ENCODE measurements at places on chromosomes 13 and 19. TPM values are rescaled to one million over a fixed set of nuclear protein-coding genes. Genes with fewer than 3 reads are reported as not detected.

Gene CNOT3
- 67.5 TPM for total RNA-seq

Gene B9D2
- 8.2 TPM for total RNA-seq

Gene STOML3
- not detected for total RNA-seq

Gene SIGLEC10
- 2.1 TPM for total RNA-seq
